CD4-positive, alpha-beta T cell treated with Interleukin-6 for 4 hours (primary cell): ENCODE measurements at places on chromosomes 3 and 15.

DNA sequence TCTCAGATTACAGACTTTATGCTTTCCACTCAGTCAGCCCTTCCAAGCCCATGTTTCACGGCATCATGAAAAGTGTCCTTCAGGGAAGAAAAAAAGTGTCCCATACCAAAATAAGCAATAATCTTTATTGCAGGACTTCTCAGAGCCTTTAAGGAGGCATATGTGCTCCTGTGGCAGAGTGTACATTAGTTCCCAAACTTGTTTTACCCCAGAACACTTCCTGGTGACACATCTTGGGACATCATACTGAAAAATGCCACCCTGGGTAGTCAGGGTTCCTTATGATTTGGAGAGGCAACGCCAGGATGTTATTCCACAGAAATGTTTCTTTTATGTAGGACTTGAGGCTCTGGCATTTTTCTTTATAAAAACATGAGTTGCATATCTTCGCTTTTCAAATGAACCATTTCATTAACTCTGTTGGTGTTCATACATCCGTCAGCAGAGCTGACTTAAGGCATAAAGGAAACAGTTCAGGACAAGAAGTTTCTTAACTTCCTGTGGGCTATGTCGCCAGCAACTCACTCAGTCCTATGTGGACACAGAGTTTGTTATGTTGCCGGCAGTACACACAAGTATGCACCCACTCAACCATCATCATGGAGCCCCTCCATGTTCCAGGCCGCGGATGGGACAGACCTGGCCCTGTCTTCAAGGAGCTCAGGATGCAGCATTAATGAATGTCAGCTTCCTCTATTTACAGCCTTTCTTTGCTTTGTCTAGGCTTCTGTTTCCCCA, 63.8 kb downstream of the CASR start:
- no peak for DNase-seq

GRCh38 chr3:178522200-178523052, 13.8 kb upstream of the KCNMB2 start:
- DNase-seq: no peak

- DNase-seq: no peak
Observed at GRCh38 chr3:65334045-65334665, 646.4 kb upstream of the ADAMTS9 start.

DNA sequence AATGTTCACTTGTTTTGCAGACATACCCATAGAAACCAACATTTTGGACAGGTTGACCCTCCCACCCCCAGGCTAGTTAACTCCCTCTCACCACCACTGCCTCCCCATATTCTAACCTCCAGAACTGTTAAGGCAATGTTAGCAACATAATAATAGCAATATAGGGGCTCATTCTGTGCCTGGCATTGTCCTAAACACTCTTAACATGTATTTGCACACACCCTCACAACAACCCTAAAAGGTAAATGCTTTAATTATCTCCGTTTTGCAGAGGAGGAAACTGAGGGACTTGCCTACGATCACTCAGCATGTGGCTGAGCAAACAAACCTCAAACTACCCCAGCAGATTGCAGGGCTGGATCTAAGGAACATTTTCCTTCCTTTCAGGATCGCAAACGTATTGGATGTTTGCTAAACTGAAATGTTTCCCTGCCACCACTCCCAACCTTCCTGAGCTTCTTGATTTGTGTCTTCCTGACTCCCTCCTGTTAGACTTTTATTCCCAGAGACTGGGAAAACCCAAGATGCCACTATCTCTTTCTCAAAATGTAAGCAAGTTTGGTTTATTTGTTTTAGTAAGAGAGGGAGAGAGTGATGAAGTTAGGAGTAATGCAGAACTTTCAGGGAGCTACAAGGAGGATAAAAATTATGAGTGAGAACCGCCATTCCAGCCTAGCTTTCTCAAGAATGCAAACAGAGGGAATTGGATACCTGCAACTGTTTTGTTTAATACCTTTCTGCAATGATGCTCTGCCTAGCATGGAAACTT, 1.3 kb downstream of the SCG5 start:
- no peak for DNase-seq
